ENCODE measurements at places on chromosomes 6 and 20.
A peak's percentile ranks its signal among the peaks of the same experiment; 100 is the strongest.

DNA sequence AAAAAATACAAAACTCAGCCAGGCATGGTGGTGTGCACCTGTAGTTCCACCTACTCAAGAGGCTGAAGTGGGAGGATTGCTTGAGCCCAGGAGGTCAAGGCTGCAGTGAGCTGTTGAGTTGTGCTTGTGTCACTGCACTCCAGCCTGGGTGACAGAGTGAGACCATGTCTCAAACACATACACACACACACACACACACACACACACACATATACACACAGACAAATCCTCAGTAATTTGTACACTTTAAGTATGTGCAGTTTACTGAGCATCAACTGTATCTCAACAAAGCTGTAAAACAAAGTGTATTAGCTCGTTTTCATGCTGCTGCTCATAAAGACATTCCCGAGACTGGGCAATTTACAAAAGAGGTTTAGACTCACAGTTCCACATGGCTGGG is 7.3 kb downstream of the TFB1M start:
- no peak for DNase-seq

DNA sequence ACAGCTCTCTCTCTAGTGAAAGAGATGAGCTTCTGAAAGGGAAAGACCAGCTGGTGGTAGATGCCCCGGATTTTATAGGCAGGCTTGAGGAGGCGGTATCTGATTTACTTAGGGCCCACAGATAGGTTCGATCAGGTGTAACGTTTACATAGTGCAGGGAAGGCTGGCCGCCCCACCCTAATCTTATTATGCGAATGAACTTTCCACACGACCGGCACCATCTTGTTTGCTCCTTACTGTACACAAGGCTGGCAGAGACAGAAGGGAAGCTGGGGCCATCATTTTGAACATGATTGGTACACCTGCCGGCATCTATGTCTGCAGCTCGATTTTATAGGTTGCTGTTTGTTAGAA is 212.0 kb upstream of the JARID2 start:
- DNase-seq, result no peak

DNA sequence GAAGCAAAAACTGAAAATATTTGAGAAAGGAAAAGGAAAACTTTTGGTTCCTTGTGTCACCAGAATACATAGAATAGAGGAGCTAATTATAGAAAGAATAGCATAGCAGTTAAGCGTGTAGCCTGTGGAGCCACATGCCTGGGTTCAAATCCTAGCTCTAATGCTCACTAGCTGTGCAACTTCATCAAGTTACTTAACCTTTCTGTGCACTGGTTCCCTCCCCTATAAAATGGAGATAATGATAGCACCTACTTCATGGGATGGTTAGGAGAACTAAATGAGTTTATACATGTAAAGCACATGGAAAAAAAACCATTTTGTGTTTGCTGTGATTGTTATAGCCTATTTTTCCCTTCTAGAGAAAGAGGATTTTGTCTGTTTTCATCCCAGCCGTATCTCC is 24.5 kb upstream of the RNGTT start:
- no peak for DNase-seq

DNA sequence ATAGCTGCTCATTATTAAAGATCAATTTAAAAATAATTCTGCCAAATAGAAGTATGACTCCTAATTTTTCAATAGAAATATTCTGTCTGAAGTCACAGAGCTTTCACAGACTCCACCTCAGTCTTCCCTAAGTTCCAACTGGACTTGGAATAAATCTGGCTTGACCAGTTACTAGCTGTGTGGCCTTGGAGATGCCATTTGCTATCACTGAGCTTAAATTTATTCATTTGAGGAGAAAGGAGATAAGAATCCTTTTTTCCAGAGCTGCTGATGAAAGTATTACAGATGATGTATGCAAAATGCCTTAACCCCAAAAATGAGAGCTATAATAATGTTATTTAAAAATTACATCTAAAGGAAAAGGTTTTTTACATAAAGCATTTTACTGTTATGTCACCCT is 125.0 kb downstream of the GJA1 start:
- DNase-seq, result no peak

DNA sequence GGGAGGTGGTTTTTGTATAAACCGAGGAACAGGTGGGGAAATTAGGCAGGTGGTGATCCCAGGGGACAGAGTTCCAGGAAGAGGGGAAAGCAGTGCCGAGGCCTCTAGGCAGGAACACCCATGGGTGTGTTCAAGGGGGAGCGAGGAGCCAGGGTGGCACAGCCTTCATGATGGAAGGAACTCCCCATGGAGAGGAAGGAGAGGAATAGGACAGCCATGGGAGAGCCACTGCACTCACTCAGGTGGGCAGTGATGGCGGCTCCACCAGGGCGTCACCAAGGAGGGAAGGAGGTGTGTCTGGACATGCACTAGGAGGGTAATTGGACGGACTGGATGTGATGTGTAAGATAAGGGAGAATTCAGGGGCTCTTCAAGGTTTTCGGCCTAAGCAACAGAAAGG is 98.2 kb downstream of the THBS2 start:
- no peak for DNase-seq

- no peak for DNase-seq
Observed at GRCh38 chr6:136058852-136059251, 191.3 kb downstream of the MTFR2 start.

- DNase-seq, result peak; percentile 7
Observed at GRCh38 chr6:157604816-157605215, 218.2 kb upstream of the SNX9 start.

GRCh38 chr6:51019806-51020205 is 201.1 kb downstream of the TFAP2B start:
- no peak for DNase-seq

GRCh38 chr6:140850438-140850837 is 1282.3 kb upstream of the GJE1 start:
- no peak for DNase-seq

DNA sequence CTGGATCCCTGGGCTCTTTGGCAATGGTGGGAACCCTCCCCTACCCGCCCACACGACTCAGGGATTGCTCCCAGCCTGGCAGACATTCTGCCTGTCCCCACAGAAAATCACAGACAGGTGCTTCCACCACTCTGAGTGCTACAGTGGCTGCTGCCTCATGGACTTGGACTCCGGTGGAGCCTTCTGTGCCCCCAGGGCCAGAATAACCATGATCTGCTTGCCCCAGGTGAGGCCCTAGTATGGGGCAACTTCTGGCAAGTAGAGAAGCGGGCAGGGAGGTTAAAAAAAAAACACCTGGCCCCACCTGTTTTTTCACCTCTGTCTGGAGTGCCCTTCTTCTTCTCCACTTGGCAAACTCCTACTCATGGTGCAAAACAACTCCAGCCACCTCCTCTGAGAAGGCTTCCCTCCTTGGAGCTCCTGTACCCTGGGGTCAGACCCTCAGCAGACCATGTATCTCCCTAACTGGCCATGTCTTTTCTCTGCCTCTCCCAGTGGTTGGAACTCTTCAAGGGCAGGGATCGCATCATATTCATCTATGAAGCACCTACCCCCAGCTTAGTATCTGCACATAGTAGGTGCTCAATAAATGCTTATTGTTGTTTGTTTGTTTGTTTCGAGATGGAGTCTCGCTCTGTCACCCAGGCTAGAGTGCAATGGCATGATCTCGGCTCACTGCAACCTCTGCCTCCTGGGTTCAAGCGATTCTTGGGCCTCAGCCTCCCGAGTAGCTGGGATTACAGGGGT is 1.1 kb downstream of the CLPSL2 start:
- DNase-seq, result no peak

DNA sequence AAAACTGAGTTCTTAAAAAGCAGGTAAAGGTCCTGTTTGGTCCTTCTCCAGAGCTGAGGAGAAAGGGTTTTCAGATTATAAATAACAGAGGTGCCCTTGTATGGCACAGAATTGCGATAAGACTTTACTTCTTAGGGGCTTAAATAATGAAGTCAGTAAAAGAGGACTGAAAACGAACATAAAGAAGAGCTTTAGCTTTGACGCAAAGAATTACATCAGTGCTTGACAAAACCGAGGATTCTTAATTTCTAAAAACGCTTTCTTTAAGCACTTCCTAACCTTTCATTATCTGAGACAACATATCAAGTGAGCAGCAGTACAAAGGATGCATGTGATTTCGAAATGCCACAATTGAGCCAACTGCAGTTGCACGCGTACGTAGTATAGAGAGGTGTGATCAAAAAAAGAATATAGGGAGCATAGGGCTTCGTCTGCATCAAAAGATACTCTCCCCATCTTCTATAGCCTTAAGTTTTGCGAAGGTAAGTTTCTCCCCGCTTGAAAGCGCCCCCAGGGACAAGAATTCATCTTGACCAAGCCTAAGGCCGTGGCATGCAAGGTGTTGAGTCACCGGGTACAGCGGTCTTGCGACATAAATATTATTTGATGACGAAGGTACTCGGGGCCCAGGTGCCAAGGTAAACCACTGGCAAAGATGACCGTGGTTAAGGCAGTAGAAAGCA is 778 bp upstream of the LOC128125822 start:
- DNase-seq, result peak; percentile 82

DNA sequence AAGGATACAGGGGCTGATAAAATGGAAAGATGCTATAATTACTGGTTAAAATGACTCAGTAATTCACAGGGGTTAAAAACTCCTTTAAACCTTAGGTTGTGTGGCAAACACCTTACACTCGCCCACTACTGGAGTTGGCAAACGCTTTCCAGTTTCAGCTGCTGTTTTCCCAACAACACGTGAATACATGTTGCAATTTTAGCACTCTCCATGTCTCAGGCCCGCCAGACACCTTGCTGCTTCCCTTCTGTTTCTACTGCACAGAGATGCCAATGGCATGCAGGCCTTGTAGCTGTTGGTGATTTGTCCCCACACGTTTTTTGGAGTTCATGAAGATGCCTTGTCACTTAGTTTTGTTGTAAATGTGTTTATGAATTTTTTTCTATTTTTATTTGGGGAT is 5.3 kb upstream of the TTPAL start:
- no peak for DNase-seq

- peak; percentile 41 for DNase-seq
Observed at GRCh38 chr20:25281541-25281991, 33.7 kb downstream of the PYGB start.

DNA sequence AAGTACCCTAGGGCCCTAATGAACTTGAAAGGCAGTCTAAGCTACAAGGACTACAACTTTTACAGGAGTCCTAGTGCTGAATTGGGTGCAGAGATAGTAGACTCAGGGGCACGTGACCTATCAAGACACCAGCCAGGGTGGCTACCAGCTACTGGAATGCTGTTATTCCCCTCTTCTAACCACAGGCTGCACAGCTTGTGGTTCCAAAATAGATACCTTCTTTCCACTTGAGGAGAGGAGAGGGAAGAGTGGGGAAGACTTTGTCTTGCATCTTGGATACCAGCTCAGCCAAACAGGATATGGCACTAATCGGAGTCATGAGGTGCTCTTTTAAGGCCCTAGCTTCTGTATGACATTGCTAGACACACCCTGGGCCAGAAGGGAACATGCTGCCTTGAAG is 60.0 kb upstream of the MTRF1L start:
- no peak for DNase-seq

DNA sequence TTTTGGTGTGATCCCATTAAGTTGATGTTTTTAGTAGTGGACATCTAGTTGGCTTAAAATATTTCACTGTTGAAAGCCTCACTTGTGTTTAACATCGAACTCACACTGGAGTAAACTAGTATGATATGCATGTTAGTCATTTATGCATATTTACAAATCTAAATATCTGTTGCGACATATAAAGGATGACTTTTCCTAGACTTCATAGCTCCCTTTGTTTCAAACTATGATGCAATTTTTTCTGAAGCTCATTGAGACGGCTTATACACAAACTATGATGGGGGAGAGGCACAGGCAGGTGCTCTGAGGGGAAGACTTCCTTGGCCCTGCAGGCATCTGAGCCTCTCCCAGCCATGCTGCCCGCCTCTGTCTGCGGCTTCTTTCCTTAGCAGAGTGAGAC is 11.8 kb upstream of the FOXC1 start:
- DNase-seq, result no peak

GRCh38 chr20:62755817-62756724 is 40.2 kb upstream of the MRGBP start:
- no peak for DNase-seq

DNA sequence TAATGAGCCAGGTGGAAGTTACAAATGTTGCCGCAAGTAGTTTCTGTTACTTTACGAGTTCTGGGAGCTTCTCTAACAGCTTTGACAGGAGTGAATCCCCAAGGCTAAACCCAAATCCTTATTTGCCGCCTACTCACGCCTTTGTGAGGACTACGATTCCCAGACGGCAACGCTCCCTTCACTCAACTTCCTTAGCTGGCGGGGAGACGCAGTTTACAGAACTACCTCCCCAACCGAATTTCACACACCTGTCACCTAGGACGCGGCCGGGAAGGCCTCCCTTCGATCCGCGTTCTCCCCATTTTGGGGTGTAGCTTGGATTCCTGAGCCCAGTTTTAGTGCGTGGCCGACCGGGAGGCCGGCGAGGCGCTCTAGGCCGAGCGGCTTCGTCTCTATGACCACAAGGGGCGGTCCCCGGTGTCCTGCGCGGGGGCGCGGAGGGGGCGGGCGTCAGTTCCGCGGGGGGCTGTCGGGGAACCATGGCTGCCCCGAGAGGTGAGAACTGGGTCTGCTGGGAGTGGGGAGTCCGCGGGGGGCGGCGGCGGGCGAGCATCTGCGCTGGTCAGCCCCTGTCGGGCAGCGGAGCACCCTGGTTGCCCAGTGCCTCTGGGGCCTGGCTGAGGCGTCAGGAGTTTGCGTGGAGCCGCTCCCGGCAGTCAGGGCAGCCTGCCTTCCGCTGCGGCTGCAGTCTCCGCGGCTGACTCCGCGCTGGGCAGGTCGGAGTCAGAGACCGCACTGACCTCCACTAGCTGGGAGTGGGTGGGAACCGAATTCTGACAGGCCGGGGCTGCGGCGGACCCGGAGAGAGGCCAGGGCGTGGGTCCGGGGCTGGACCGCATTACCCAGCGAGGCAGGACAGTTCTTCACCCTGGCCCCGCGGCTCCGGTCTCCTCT is at the start of gene SLC35A1:
SLC35A1 (plus strand) TSS at position 450 of the 894 bp plus-strand sequence; CDS start at position 480, 30 bp downstream.
- peak; percentile 90 for DNase-seq

DNA sequence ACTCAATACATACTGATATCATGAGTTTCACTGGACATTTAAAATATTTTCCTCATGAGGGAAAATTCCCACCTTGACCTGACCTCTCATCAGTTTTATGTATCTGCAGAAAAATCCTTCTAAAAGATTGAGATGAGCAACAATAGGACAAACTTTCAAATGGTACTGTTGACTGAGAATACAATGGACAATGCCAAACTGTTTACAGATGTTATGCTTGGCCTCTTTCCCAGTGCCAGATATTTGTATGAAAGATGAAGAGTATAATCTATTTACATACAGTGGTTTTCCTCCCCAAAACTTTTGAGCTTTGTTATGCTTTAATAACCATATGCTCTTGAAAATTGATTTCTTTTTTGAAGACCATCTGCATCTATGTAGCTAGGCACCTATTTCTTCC is 245.1 kb upstream of the RSPO3 start:
- DNase-seq, result no peak

- DNase-seq, result no peak
Observed at GRCh38 chr6:130896249-130896648, 69.0 kb downstream of the SMLR1 start.

GRCh38 chr6:79435746-79436145 is 101.5 kb downstream of the LCA5 start:
- no peak for DNase-seq

DNA sequence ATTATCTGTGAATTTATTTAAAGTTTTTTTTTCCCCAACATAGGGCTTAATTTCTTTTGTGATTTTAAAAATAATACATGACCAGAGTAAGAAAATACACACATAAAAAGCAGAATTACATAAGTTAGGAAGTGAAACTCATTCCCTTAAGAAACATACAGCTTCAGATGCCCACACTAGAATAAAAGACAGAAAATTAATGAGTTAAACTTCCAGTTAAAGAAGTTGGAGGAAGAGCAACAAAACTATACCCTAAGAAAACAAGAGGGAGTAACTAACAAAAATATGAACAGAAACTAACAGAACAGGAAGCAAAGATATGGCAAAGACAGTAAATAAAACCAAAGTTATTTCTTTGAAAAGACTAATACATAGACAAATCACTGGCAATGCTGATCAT is 107.6 kb upstream of the CEP85L start:
- DNase-seq, result no peak
